ENCODE measurements at places on chromosomes 6 and 20. TPM values are rescaled to one million over a fixed set of nuclear protein-coding genes. Genes with fewer than 3 reads are reported as not detected.

GRCh38 chr6:37994223-37994622 lies 174.7 kb downstream of the ZFAND3 start:
- no peak for DNase-seq
- H3K27me3 ChIP-seq = no peaks in the 10 kb centered on the region
- H3K27ac ChIP-seq = no peak overlapping the region
- H3K4me3 ChIP-seq = no peak overlapping the region
- H3K4me1 ChIP-seq = peaks cover 45% of the 10 kb centered on the region
- H3K36me3 ChIP-seq = no peaks in the 10 kb centered on the region

- H3K27me3 ChIP-seq = no peaks in the 10 kb centered on the region
- H3K27ac ChIP-seq = peak overlapping the region; percentile 52
- no peak for DNase-seq
- peaks cover 33% of the 10 kb centered on the region for H3K4me1 ChIP-seq
Measured at GRCh38 chr6:164408868-164409267, 900.5 kb downstream of the C6orf118 start.

BMP7 gene
- total RNA-seq = 14.5 TPM

DNA sequence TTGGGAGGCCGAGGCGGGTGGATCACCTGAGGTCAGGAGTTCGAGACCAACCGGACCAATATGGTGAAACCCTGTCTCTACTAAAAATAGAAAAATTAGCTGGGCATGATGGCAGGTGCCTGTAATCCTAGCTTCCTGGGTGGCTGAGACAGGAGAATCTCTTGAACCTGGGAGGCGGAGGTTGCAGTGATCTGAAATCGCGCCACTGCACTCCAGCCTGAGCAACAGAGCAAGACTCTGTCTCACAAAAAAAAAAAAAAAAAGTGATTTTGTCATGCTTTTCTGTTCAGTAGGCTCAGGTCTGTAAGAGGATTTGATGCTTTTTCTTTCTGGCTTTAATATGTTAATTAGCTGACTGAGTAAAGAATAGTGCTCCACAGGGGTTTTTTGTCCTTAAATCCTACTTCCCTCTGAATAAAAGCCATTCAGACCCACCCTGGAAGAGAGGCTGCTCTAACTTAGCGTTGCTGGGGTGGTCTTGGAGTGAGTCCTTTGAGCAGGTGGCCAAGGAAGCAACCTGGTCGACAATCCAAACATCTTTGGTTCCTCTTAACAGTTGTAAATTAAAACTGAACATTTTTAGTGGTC lies 19.0 kb downstream of the MCM8 start:
- H3K36me3 ChIP-seq = peaks cover 13% of the 10 kb centered on the region
- no peak overlapping the region for H3K4me3 ChIP-seq
- peaks cover 13% of the 10 kb centered on the region for H3K4me1 ChIP-seq
- H3K27ac ChIP-seq = no peak overlapping the region
- no peaks in the 10 kb centered on the region for H3K27me3 ChIP-seq
- no peak for DNase-seq

DNA sequence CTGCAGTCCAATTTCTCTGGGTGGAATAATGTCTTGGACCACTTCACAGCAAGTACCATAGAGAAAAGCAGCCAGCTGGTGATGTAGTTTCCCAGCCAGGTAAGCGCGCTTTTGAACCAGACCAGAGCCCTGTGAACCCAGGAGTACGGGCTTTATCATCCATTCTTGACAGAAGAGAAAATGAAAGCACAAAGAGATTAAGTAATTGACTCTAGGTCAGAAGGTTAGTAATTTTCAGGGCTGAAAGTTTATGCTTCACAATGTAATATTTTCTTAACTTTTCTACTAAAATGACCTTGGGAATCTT lies 7.1 kb upstream of the UST start:
- peaks cover 6% of the 10 kb centered on the region for H3K27me3 ChIP-seq
- H3K4me3 ChIP-seq = no peak overlapping the region
- H3K4me1 ChIP-seq = peaks cover 12% of the 10 kb centered on the region
- DNase-seq = no peak

GRCh38 chr20:50527068-50527605 lies 17.0 kb downstream of the PTPN1 start:
- H3K36me3 ChIP-seq = no peaks in the 10 kb centered on the region
- H3K27ac ChIP-seq = no peak overlapping the region
- no peak for DNase-seq
- H3K27me3 ChIP-seq = no peaks in the 10 kb centered on the region

DNA sequence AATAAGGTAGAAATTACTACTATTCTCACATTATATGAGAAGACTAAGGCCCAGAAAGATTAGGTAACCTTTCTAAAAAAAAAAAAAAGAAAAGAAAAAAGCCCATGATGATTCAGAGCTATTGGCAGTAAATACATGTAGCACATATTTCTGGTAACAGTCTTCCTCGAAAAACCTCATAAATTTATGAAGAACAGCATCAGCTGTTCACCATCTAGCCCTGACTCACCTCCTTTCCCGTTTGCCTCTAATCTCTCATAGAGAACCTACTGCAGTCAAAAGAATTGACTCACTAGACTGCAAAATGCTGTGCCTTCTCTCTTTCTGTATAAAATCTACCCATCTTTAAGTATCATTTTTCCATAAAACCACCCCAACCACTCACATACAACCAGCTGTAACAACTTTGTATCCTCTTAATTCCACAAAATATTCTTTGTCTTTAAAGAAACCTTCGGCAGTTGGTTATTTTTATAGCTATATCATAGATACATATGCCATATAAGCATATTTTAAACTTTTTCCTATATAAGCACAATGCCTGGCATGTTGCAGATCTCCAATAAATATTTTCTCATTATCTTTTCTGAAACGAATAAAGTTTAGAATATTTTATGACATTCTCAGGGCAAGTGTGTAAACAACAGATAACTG lies 152.7 kb upstream of the ENPP5 start:
- peaks cover 6% of the 10 kb centered on the region for H3K4me1 ChIP-seq
- DNase-seq = no peak
- H3K4me3 ChIP-seq = no peak overlapping the region
- peaks cover 3% of the 10 kb centered on the region for H3K27me3 ChIP-seq

DNA sequence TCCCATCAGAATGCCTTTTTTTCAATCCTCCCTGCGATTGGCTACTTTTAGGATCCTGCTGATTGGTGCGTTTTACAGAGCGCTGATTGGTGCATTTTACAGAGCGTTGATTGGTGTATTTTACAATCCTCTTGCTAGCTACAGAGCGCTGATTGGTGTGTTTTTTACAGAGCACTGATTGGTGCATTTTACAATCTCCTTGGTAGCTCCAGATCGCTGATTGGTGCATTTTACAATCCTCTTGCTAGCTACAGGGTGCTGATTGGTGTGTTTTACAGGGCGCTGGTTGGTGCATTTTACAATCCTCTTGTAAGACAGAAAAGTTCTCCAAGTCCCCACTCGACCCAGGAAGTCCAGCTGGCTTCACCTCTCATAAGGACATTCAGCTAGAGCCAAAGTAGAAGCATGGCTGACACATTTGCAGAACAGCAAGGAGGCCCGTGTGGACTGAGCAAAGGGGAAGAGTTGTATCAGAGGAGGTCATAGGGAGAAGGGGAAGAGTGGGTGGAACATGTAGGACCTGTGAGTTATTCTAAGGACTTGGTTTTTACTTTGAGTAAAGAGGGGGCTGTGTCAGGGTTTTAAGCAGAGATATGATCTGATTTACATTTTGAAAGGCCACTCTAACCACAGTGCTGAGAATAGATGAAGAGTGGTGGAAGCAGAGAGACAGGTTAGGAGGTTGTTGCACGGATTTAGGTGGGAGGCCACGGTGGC lies 2.6 kb downstream of the ALDH5A1 start:
- peak overlapping the region; percentile 36 for H3K4me3 ChIP-seq
- no peak overlapping the region for H3K27ac ChIP-seq
- H3K4me1 ChIP-seq = peaks cover 11% of the 10 kb centered on the region
- peaks cover 8% of the 10 kb centered on the region for H3K36me3 ChIP-seq
- no peak for DNase-seq
- H3K27me3 ChIP-seq = no peaks in the 10 kb centered on the region

GRCh38 chr20:45971425-45971674 lies 653 bp downstream of the ZNF335 start:
- peak overlapping the region; percentile 19 for H3K27ac ChIP-seq
- H3K36me3 ChIP-seq = no peaks in the 10 kb centered on the region
- no peak for DNase-seq
- peaks cover 12% of the 10 kb centered on the region for H3K27me3 ChIP-seq
- peaks cover 17% of the 10 kb centered on the region for H3K4me1 ChIP-seq

DNA sequence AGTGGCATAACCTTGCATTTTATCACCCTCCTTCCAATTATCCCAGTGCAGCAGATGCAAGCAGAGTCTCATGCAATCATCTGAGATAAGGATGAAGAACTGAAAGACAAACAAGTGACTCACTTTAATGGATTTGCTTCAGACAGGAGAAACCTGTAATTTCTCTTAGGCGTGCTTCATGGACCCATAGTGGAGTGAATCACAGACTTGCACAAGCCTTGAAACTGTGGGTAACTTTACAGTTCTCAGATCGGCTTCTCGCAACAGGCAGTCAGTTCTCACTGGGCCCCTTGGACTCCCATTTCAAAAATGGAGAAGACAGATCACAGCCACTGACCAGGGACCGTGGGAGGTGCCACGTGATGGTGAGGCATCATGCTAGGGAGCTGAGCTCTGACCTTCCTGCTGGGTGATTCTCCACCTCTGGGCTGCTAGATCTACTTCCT lies at the start of gene ADGRF4:
Gene ADGRF4 (plus strand): TSS at position 239 of the 446 bp plus-strand sequence. CDS start 8,666 bp downstream, outside the sequence.
- H3K4me3 ChIP-seq = no peak within 1 kb of the TSS
- no peak within 1 kb of the TSS for H3K27ac ChIP-seq
- DNase-seq = no peak
- H3K27me3 ChIP-seq = no peaks in the 10 kb centered on the region

C20orf204 gene
- 2.3 TPM for total RNA-seq

DNA sequence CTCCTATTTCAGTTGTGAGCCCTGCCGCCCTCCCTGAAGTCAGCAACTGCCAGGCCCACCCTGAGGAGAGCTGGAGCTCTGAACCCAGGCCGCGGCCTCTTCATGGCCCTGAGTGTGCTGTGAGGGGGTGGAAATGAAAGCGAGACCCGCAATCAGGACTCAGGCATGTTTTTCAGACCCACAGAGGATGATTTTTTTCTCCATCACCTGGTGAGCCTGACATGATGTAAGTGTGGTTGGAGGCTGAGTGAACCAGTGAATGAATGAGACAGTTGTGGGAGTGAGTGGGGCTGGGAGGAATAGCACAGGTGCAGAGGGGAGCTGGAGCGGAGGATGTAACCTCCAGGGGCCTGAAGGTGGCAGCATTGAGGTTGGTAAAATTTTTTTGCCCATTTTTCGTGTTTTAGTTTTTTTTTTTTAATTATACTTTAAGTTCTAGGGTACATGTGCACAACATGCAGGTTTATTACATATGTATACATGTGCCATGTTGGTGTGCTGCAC lies 18.3 kb downstream of the RAET1L start:
- H3K36me3 ChIP-seq = peaks cover 2% of the 10 kb centered on the region
- H3K27ac ChIP-seq = no peak overlapping the region
- DNase-seq = no peak
- H3K27me3 ChIP-seq = peaks cover 51% of the 10 kb centered on the region

GRCh38 chr20:61643656-61644377 lies 391.8 kb downstream of the CDH4 start:
- H3K36me3 ChIP-seq = no peaks in the 10 kb centered on the region
- H3K4me3 ChIP-seq = no peak overlapping the region
- peaks cover 38% of the 10 kb centered on the region for H3K4me1 ChIP-seq
- no peak for DNase-seq
- no peaks in the 10 kb centered on the region for H3K27me3 ChIP-seq

DNA sequence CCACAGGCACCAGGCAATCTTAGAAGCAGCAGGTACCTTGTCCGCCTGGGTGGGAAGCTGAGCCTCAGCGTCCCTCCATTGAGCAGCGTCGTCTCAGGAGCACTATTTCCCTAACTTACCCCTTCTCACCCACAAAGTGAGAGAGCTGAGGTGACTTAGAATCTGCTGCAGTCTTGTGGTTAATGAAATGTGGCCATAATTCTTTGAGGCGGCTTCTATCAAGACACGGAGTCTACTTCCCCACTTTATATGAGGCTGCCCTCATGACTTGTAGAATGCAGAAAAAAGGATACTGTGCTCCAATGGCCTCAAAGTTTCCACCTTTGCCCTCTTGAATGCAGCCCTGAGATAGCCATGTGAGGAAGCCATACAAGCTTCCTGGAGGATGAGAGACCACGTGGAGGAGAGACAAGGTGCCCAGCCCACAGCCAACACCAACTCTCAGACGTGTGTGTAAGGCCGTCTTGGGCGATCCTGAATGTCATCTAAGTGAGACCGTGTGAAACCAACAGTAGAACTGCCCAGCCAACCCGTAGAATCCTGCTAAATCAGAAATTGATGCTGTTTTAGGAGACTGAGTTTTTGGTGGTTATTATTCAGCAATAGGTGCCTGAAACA lies 9.1 kb upstream of the TAGAP start:
- H3K4me3 ChIP-seq = no peak overlapping the region
- H3K27me3 ChIP-seq = peaks cover 14% of the 10 kb centered on the region
- DNase-seq = no peak
- H3K27ac ChIP-seq = no peak overlapping the region
- peaks cover 4% of the 10 kb centered on the region for H3K4me1 ChIP-seq
- H3K36me3 ChIP-seq = no peaks in the 10 kb centered on the region

SGK2 gene
- 1.6 TPM for total RNA-seq

DNA sequence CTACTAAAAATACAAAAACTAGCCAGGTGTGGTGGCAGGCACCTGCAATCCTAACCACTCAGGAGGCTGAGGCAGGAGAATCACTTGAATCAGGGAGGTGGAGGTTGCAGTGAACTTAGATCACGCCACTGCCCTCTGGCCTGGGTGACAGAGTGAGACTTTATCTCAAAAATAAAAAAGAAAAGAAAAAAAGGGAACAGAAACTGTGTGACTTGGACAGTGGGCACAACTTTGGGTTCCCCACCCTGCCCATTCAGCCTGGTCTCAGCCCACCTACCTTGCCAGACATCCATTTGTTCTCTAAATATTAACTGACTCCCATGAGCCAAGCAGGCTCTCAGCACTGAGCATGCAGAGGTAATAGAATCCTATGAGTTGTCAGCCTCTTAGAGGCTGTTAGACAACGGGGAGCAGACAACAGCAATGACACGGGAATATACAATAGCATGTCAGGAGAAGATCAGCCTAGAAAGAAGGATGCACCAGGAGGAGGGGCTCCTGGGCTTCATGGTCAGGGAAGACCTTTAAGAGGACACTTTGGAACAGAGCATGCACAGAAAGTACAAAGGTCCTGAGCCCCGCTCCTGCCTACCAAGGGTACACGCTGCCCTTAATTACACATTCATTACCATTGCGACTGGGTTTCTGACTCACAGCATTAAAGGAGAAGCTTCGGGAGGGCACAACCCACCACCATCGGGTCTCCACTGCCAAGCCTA lies 20.0 kb downstream of the FAM209B start:
- no peak for DNase-seq
- peaks cover 3% of the 10 kb centered on the region for H3K36me3 ChIP-seq
- no peaks in the 10 kb centered on the region for H3K4me1 ChIP-seq
- H3K4me3 ChIP-seq = no peak overlapping the region

- no peak overlapping the region for H3K4me3 ChIP-seq
- peaks cover 7% of the 10 kb centered on the region for H3K4me1 ChIP-seq
- H3K36me3 ChIP-seq = no peaks in the 10 kb centered on the region
Measured at GRCh38 chr6:134675110-134676054, 274.5 kb downstream of the ALDH8A1 start.

GRCh38 chr20:58511364-58511763 lies 3.8 kb downstream of the APCDD1L start:
- DNase-seq = no peak
- H3K4me3 ChIP-seq = no peak overlapping the region
- H3K27me3 ChIP-seq = peaks cover 60% of the 10 kb centered on the region
- no peaks in the 10 kb centered on the region for H3K4me1 ChIP-seq

ZNF335 gene
- 24.9 TPM for total RNA-seq

ETV7 gene
- not detected for total RNA-seq

EDN3 gene
- 0.20 TPM for total RNA-seq

MYCT1 gene
- not detected for total RNA-seq
